ENCODE measurements at places on chromosomes 7 and 10. TPM values are rescaled to one million over a fixed set of nuclear protein-coding genes. Genes with fewer than 3 reads are reported as not detected.

Gene DMBT1
- 10.0 TPM for total RNA-seq

Gene ABCC2
- 1.2 TPM for total RNA-seq

Gene ACTL6B
- total RNA-seq, result not detected

Gene TNS3
- 135 TPM for total RNA-seq

Gene LIPJ
- total RNA-seq, result not detected

Gene FAM3C
- 206 TPM for total RNA-seq

Gene CUBN
- 0.27 TPM for total RNA-seq

Gene TEX36
- total RNA-seq, result not detected

GRCh38 chr7:31214751-31215150 is 125.8 kb downstream of the NEUROD6 start:
- no peak overlapping the region for H3K4me3 ChIP-seq
- no peak for DNase-seq
- no peaks in the 10 kb centered on the region for H3K36me3 ChIP-seq

GRCh38 chr10:133475425-133475734 is 21.6 kb downstream of the SCART1 start:
- no peak overlapping the region for H3K4me3 ChIP-seq
- H3K36me3 ChIP-seq, result no peaks in the 10 kb centered on the region
- no peaks in the 10 kb centered on the region for H3K27me3 ChIP-seq
- no peak overlapping the region for H3K27ac ChIP-seq

- no peak overlapping the region for H3K27ac ChIP-seq
- H3K36me3 ChIP-seq, result no peaks in the 10 kb centered on the region
- peaks cover 50% of the 10 kb centered on the region for H3K27me3 ChIP-seq
- no peak for DNase-seq
- no peak overlapping the region for H3K4me3 ChIP-seq
Observed at GRCh38 chr10:122650331-122650730, 49.3 kb downstream of the C10orf120 start.

DNA sequence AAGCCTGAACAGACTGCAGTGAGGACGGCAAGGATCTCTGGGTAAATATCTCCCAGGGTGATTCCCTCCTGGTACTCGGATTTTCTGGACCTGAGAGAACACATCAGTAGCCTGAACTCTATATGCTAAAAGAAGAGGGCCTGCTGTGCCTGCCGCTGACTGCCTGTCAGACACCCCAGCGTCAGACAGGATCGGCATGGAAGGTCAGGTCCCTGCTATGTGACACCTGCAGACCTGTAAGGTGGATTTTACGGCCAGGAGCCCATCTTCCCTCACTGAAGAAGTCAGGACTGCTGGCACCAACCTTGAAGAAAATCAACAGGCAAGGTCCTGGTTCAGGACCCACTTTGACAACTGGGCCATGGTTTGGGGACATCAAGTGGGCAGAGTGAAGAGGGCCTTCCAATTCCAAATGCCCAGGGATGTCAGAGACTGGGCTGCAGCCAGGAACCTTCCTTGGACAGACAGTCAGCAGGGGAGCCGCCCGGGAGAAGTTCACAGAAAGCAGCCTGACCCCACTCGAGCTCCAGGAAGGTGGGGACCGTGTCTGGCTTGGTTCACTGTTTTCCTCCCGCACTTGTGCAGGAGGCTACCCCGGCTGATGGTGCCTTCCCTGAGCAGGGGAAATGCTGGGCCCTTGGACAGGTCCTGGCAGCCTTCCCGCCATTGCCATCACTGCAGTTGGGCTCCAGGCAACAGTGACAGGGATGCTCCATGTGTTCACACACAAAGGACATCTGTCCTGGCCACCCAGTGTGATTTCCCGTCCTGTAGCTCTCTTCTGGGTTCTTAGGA is 91.8 kb upstream of the LANCL2 start:
- no peaks in the 10 kb centered on the region for H3K4me1 ChIP-seq
- no peak overlapping the region for H3K27ac ChIP-seq
- peaks cover 96% of the 10 kb centered on the region for H3K27me3 ChIP-seq
- no peak overlapping the region for H3K4me3 ChIP-seq

DNA sequence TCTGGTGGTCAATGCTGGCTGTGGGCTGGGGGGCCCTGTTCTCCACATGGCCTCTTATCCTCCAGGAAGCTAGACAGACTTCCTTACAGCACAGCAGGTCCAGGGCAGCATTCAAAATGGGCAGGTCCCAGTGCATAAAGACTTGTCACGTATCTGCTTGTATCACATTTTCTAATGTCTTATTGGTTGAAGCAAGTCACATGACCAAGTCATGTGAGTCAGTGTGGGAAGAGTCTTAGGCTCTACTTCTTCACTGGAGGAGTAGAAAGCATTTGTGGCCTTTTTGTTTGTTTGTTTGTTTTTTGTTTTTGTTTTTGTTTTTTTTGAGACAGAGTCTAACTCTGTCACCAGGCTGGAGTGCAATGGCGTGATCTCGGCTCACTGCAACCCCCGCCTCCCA is 104.7 kb downstream of the COL13A1 start:
- no peak overlapping the region for H3K27ac ChIP-seq
- DNase-seq, result no peak
- H3K4me1 ChIP-seq, result no peaks in the 10 kb centered on the region
- no peaks in the 10 kb centered on the region for H3K36me3 ChIP-seq
- H3K27me3 ChIP-seq, result peaks cover 62% of the 10 kb centered on the region

DNA sequence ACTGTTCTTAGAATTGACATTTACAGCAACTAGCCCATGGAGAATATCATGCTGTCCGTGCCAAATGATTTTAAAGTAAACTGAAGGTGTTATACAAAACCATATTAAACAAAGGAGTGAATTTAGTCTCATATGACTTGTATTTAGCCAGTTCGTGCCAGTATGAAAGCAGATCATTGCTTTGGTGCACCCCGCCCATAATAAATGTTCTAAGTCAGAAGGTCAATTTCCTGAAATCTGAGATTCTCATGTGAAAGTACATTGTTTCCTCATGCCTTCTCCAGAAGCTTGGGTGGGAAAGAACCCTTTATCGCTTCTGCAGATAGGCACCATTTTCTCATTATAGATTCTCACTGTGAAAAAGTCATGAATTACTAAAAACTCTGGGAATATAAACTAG is 106.4 kb downstream of the CAMK1D start:
- peak overlapping the region; percentile 61 for H3K27ac ChIP-seq
- H3K4me3 ChIP-seq, result no peak overlapping the region
- peak; percentile 22 for DNase-seq
- no peaks in the 10 kb centered on the region for H3K27me3 ChIP-seq
- no peaks in the 10 kb centered on the region for H3K36me3 ChIP-seq
- peaks cover 12% of the 10 kb centered on the region for H3K4me1 ChIP-seq

GRCh38 chr7:55491346-55491745 is 81.0 kb downstream of the VOPP1 start:
- peaks cover 19% of the 10 kb centered on the region for H3K36me3 ChIP-seq
- no peaks in the 10 kb centered on the region for H3K27me3 ChIP-seq
- H3K4me3 ChIP-seq, result no peak overlapping the region

DNA sequence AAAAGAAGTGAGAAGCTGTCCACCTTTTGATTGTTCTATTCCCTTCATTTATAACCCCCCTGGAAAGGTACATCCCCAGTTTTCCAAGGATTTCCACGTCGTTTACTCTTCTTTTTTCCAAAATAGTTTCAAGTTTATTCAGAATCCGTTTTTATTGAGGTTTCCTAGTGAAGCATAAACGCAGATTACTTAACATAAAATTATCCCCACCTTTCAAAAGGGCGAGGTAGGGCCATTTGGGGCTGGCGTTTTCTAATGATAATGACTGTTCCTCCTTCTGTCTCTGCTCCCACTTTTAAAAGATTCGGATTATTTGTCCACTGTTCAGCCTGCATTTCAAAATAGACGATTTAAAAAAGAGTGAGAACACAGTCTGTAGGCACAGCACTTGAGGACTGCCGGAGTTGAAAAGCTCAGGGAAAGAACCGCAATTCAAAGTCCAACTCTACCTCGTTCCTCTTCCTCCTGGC is 165.2 kb upstream of the PPP1R3A start:
- peak overlapping the region; percentile 85 for H3K27ac ChIP-seq
- H3K27me3 ChIP-seq, result no peaks in the 10 kb centered on the region
- H3K4me3 ChIP-seq, result peak overlapping the region; percentile 94
- H3K36me3 ChIP-seq, result peaks cover 31% of the 10 kb centered on the region
- no peak for DNase-seq

- no peak overlapping the region for H3K27ac ChIP-seq
- no peaks in the 10 kb centered on the region for H3K36me3 ChIP-seq
- H3K4me1 ChIP-seq, result peaks cover 28% of the 10 kb centered on the region
- H3K27me3 ChIP-seq, result no peaks in the 10 kb centered on the region
Observed at GRCh38 chr10:101935431-101935830, 91.8 kb upstream of the KCNIP2 start.

DNA sequence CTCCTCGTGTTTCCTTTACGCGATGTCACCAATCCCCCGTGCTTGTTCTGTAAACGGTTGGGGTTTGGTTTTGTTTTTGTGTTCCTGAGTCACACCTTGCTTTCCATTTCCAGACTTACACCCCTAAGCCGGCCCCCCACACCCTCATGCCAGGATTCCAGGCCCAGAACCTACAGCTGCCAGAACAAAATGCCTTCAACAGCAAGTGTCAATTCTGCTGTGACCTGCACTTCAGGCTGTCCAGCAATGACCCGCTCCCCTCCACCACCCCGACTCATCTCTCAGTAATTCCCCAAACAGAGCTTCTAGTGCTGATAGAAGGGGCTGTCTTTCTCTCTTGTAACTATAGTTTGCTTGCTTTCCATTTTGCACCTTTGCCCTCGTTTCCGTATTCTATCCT is 722.1 kb upstream of the CELF2 start:
- no peak for DNase-seq
- H3K27me3 ChIP-seq, result no peaks in the 10 kb centered on the region
- H3K36me3 ChIP-seq, result no peaks in the 10 kb centered on the region
- no peaks in the 10 kb centered on the region for H3K4me1 ChIP-seq
- H3K27ac ChIP-seq, result no peak overlapping the region

GRCh38 chr7:50502001-50502684 is 52.0 kb upstream of the FIGNL1 start:
- H3K27ac ChIP-seq, result no peak overlapping the region
- DNase-seq, result no peak
- no peaks in the 10 kb centered on the region for H3K36me3 ChIP-seq
- no peak overlapping the region for H3K4me3 ChIP-seq
- peaks cover 3% of the 10 kb centered on the region for H3K4me1 ChIP-seq

GRCh38 chr7:43698460-43699255 is 30.7 kb downstream of the COA1 start:
- no peak overlapping the region for H3K4me3 ChIP-seq
- no peaks in the 10 kb centered on the region for H3K27me3 ChIP-seq
- no peak overlapping the region for H3K27ac ChIP-seq
- no peaks in the 10 kb centered on the region for H3K36me3 ChIP-seq

DNA sequence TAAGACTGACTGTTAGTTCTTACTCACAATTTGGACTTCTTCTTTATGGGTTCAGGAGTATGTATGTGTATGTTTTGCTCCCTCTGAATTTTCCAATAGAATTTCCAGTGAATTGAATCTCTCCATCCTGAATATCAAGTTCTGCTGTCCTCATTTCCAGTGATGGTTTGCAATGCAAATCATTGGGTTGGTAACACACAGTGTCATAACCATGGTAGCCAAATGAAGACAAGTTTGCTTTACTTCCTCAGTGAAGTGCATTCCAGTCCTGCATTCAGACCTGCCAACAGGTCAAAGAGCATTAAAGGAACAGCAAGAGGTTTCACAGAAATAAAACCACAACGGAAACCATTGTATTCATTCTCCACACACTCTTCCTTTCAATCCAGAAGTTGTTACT is 15.2 kb downstream of the ITPRID1 start:
- no peak overlapping the region for H3K4me3 ChIP-seq
- no peak for DNase-seq
- no peaks in the 10 kb centered on the region for H3K27me3 ChIP-seq
- H3K27ac ChIP-seq, result no peak overlapping the region
- no peaks in the 10 kb centered on the region for H3K36me3 ChIP-seq

GRCh38 chr10:133127291-133128125 is 32.5 kb upstream of the KNDC1 start:
- peak; percentile 31 for DNase-seq
- no peaks in the 10 kb centered on the region for H3K36me3 ChIP-seq
- no peaks in the 10 kb centered on the region for H3K4me1 ChIP-seq
- no peak overlapping the region for H3K4me3 ChIP-seq
- no peak overlapping the region for H3K27ac ChIP-seq

DNA sequence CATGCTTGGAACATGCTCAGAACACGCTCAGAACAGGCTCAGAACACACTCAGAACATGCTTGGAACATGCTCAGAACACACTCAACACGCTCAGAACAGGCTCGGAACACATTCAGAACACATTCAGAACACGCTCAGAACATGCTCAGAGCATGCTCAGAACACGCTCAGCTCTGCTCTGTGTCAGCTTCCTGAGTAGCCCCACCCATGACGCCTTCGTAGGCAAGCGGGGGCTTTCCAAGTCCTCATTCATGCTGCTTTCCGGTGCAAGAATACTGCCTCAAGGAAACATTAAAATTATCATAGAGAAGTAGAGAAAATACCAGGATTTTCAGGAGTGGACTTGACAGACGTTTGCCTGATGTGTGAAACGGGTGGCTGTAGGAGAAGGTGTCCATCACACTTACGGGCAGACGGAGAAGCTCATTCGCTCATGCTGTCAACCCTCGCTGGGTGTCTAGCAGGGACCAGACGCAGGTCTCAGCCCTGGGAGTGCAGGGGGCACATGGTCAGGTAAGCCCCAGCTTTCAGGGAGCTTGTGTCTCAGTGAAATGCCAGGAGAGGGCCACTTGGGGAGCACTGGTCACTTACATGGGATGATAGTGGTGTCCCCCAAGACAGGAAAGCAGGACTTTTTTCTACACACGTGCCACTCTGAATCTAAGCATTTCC is 24.7 kb downstream of the EN2 start:
- H3K4me3 ChIP-seq, result no peak overlapping the region
- H3K27ac ChIP-seq, result no peak overlapping the region
- H3K27me3 ChIP-seq, result peaks cover 88% of the 10 kb centered on the region
- H3K4me1 ChIP-seq, result no peaks in the 10 kb centered on the region
- no peaks in the 10 kb centered on the region for H3K36me3 ChIP-seq

DNA sequence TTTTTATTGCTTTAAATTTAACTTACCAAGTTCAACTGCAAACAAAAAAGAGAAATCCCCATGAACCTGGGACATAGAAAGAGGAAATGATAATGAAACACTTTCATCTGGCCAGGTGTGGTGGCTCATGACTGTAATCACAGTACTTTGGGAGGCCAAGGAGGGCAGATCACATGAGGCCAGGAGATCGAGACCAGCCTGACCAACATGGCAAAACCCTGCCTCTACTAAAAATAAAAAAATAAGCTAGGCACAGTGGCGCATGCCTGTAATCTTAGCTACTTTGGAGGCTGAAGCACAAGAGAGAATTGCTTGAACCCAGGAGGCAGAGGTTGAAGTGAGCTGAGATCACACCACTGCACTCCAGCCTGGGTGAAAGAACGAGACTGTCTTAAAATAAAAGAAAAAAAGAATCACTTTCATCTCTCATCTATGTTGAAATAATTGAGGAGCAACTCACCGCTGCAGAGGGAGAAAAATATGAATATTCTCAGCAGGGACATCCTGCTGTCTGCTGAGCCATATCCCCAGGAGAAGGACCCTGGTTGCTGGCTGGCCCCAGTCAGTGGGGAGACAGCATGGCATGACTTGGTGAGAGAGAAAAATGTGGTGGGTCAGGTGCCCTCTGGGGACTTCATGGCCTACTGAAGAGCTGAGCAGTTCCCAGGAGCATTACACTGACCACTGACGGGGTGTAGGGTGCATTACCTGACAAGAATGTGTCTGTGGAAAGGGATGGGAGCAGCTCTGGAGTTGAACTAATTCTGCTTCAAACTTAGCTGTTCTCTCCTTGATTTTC is 22.8 kb upstream of the TARP start:
- H3K27me3 ChIP-seq, result peaks cover 41% of the 10 kb centered on the region
- H3K4me3 ChIP-seq, result no peak overlapping the region
- DNase-seq, result no peak
- no peaks in the 10 kb centered on the region for H3K36me3 ChIP-seq
- no peaks in the 10 kb centered on the region for H3K4me1 ChIP-seq

GRCh38 chr7:142562688-142563087 is 186.6 kb upstream of the PRSS1 start:
- peaks cover 18% of the 10 kb centered on the region for H3K4me1 ChIP-seq
- no peak for DNase-seq
- no peaks in the 10 kb centered on the region for H3K27me3 ChIP-seq
- no peak overlapping the region for H3K27ac ChIP-seq
- H3K4me3 ChIP-seq, result no peak overlapping the region

All from Calu3 (cell line).